ENCODE measurements at places on chromosomes 12 and 14.

GRCh38 chr14:100731846-100732765 lies 5.4 kb downstream of the DLK1 start:
- DNase-seq, result no peak

- no peak for DNase-seq
Measured at GRCh38 chr14:61972711-61973110, 210.5 kb downstream of the SNAPC1 start.

DNA sequence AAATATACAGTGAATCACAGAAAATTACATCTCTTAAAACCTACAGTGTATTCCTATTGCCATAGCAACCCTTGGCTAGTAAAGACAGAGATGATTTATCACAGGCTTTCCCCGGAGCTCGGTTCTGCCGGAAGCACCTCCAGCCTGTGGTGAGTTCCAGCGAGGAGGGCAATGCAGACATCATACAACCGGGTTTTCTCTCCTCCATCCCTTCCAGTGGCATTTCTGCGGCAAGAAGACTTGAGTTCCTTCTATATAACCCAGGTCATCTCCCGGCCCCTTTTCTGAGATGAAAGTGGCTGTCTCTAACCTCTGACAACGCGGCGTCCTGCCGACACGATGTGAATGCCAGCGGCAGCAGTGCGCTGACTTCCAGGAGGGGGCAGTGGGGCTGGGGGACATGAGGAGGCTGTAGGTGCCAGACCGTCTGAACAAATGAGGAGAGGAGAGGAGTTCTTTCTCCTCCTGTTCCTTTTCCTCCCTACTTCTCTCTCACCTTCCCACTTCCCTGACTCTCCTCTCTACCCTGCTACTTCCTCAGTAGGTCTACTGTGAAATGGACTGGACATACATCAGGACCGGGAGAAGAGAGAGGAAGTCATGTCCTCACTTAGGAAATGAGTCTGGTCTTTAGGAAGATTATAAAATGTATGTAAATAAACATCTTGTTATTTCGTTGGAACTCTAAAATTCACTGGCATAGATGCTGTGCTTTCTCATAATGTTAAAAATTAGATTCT lies 68.6 kb upstream of the MAX start:
- no peak for DNase-seq

GRCh38 chr12:116861320-116861719 lies 19.9 kb downstream of the HRK start:
- DNase-seq, result no peak

- no peak for DNase-seq
Measured at GRCh38 chr12:116808113-116809105, 70.3 kb downstream of the RNFT2 start.

Measured in LoVo (cell line).